ENCODE measurements at places on chromosomes 3 and 15.

DNA sequence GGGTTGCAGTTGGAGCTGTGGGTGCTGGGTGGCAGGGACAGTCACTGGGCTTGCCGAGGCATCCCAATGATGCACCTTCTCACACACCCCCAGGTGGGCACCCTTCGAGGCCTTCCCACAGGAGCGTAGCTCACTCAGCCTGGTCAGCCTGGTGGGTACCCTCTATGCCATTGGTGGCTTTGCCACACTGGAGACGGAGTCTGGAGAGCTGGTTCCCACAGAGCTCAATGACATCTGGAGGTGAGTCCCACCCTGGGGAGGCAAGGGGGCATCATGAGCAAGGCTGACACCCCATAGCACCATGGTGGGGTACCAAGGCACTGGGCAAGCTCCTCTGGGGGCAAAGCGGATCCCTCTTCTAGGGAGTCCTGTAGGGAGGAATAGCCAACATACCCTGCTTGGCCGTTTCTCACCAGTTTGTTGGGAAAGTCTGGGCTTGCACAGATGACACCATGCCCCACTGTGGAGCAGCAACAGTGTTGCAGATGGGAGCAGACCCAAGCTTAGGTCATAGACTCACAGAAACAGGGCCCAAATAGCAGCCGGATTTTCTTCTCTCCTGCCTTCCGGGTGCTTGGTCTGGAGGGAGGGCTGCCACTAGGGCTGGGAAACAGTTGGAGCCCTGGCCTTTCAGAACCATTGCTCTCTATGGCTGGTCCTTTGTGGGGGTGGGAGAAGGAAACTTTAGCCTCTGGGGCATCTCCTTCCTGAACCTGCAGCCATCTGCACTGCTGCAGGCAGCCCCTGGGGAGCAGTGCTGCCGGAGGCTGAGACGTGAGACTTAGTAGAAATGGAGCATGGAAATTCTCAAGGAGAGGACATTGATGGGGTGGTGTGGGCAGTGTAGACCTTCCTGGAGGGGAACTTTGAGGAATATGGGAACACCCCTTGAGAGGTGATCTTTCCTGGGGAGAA, 5.7 kb downstream of the KLHL40 start:
- DNase-seq: no peak

DNA sequence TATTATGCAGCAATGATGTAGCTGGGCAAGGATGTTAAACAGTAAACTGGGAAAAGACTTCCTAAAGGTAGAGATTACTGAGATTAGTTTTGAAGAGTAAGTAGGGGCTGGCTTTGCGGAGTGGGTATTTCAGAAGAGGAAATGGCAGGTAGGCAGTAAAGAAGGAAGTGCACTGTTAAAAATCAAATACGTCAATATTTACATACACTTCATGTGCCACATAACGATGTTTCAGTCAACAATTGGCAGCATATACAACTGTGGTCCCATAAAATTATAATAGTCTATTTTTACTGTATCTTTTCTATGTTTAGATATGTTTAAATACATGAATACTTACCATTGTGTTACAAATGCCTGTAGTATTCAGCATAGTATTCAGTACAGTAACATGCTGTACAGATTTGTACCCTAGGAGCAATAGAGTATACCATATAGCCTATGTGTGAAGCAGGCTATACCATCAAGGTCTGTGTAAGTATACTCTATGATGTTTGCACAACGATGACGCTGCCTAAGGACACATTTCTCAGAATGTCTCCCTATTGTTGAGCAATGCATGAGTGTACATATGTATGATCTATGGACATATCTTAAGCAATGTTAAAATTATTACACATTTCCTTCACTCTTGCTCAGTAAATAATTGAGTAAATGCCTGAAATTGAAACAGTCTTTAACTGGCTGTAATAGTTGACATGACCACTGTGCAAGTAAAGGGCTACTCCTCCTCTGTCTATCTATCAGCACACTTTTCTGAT, 196.7 kb downstream of the ISL2 start:
- DNase-seq: no peak

GRCh38 chr3:127679534-127680145, 6.9 kb downstream of the ABTB1 start:
- DNase-seq: no peak

DNA sequence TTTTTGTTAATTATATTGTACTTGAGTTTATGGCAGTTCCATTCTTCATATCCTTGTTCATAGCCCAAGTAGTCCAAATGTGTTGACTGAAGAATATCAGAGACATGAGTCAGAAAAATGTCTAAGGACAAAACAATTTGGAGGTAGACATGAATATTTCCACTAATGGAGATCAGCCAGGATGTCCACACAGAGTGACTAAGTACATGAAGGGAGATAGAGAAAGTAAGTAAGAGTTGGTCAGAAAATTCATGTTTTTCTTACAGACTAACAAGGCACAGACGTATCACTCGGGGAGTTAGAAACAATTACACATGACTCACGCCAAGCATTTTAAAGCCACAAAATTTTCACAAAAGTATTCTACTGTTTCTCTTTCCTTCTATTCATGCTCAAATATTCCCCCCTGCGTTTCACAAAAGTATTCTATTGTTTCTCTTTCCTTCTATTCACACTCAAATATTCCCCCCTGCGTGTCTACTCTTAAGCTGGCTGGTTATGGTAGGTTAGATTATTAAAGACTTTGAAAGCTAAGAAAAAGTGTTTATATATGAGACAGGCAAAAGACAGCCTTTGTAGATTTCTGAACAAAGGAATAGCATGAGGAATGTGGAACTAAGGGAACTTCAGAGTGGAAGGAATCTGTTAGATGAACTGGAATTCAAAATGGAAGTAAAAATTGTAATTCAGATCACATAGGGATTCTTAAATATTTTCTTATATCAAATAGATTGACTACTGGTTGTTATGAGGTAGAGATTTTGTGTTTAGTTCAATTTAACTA, 648.7 kb upstream of the CCDC54 start:
- DNase-seq: no peak

- DNase-seq: no peak
Measured at GRCh38 chr15:68158046-68158628, 47.0 kb downstream of the CALML4 start.

DNA sequence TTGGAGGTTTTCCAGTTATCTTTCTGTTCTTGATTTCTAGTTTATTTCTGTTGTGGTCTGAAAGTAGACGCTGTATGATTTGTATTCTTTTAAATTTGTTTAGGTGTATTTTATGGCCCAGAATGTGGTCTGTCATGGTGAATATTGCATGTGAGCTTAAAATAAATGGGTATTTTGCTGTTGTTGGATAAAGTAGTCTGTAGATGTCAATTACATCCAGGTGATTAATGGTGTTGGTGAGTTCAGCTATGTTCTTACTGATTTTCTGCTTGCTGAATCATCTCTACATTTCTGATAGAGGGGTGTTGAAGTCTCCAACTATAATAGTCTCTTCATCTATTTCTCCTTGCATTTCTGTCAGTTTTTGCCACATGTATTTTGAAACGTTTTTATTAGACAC, 383.3 kb upstream of the SGO1 start:
- no peak for DNase-seq

GRCh38 chr3:189143321-189143720, 28.4 kb upstream of the TPRG1 start:
- no peak for DNase-seq

- DNase-seq: no peak
Measured at GRCh38 chr3:32078864-32079263, 27.6 kb upstream of the GPD1L start.

- DNase-seq: no peak
Measured at GRCh38 chr3:183917776-183918175, 33.1 kb upstream of the PARL start.

DNA sequence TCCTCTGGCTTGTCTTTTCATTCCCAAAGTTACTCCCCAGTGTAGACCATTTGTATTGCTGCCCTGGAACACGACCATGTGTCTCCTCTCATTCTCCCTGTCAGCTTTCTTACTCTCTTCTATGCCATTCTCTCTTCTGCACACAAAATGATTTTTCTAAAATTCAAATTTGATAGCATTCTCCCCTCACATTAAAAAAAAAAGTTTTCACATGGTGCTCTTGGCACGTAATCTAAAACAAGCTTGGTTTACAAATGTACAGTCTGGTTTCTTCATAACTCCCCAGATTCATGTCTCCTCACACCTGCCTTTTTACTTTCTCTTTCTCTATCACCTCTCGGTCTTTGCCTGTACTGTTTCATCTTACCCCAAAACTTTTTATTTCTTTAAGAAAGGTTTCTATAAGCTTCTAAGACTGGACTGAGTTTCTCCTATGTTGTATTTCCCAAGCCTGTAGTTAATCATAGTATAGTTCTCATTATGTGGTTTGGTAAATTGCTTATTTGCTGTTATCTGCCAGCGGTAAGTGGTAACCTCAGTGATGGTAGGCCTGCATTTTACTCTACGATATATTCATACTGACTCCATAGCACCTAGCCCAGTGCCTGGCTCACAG, 31.2 kb downstream of the BCHE start:
- no peak for DNase-seq

GRCh38 chr15:26804063-26804804, 31.4 kb upstream of the GABRB3 start:
- DNase-seq: no peak

GRCh38 chr15:68550498-68551295, 28.1 kb upstream of the CORO2B start:
- DNase-seq: peak; percentile 63

DNA sequence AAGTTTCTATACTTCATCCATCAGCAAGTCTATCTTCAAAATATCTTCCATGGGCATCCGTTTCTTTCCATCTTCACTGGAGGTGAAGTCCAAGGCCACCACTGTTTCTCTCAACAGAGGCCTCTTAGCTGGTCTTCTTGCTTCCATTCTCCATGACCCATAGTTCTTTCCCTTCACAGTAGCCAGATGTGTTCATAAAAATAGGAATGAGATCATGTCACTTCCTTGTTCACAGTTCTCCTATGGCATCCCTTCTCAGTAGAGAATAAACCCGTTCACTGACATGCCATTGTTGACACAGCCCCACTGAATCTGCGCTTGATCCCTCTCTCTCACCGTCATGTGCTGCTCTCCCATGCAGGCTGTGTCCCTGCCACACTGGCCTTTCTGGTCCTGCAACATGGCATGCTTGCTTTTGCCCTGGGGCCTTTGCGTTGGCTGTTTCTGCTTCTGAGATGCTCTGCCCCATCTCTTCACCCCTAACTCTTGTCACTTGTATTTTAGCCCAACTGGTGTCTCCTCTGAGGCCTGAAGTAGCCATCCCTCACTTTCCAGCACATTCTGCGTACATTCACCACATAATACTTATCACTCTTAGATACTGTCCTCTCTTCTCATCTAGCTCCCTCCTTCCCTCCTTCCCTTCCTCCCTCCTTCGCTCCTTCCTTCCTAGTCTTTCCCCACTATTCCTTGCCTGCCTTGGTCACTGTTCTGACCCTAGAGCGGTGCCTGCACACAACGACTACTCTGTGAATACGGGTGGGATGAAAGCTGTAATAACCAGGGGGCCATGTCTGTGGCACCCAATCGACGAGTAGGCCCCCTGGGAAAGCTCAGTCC, 42.0 kb downstream of the STARD5 start:
- DNase-seq: no peak

- no peak for DNase-seq
Measured at GRCh38 chr15:51349156-51349844, 7.8 kb downstream of the GLDN start.

- no peak for DNase-seq
Measured at GRCh38 chr3:170418422-170419398, at the start of gene CLDN11. Gene CLDN11 (plus strand): TSS chr3:170418868. CDS start chr3:170419067, 199 bp downstream.

DNA sequence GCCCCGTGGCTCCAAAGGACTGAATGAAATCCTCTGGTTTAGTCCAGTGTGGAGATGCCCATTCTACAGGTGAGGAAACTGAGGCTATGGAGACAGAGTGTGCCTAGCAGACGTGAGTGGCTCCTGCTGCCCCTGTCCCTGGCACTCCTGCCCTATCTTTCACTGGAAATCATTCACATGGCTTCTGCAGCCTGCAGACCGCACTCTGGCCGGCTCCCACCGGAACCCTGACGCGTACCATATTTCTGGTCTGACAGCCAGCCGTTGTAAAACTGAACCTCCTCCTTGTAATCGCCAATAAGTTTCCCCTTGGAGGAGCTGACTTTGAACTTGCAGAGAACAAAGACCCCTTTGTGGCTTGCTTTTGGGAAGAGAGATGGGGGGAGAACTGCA, 136.5 kb downstream of the CHSY1 start:
- no peak for DNase-seq

DNA sequence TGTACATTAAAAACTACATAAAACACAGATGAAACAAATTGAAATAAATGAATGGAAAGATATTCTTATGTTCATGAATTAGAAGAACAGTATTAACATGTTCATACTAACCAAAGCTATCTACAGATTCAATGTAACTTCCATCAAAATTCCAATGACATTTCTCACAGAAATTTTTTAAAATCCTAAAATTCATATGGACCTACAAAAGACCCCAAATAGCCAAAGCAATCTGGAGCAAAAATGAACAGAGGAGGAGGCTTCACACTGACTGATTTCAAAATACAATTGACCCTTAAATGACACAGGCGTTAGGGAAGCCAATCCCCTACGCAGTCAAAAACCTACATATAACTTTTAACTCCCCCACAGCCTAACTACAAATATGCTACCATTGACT, 39.4 kb downstream of the KPNA1 start:
- no peak for DNase-seq

- no peak for DNase-seq
Measured at GRCh38 chr3:111919370-111920065, 59.3 kb upstream of the ABHD10 start.

DNA sequence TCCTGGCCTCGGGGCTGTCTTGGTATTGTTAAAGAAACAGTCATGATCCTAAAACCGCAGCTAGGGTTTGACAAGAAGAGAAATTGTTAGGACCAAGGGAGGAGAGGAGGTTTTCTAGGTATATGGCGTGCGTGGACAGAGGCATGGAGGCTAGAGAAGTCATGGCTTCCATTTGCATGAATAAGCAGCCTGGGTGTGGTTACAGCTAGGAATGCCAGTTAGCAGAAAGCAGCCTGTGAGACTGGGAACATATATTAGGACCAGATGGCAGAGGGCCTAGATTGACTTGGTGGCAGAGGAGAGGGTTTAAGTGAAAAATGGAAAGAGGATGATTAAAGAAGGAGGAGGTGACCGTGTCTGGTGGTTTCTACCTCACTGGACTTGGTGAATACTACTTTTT, 573.6 kb upstream of the ARRDC4 start:
- DNase-seq: no peak

- no peak for DNase-seq
Measured at GRCh38 chr3:101193957-101194356, 126.4 kb downstream of the IMPG2 start.

DNA sequence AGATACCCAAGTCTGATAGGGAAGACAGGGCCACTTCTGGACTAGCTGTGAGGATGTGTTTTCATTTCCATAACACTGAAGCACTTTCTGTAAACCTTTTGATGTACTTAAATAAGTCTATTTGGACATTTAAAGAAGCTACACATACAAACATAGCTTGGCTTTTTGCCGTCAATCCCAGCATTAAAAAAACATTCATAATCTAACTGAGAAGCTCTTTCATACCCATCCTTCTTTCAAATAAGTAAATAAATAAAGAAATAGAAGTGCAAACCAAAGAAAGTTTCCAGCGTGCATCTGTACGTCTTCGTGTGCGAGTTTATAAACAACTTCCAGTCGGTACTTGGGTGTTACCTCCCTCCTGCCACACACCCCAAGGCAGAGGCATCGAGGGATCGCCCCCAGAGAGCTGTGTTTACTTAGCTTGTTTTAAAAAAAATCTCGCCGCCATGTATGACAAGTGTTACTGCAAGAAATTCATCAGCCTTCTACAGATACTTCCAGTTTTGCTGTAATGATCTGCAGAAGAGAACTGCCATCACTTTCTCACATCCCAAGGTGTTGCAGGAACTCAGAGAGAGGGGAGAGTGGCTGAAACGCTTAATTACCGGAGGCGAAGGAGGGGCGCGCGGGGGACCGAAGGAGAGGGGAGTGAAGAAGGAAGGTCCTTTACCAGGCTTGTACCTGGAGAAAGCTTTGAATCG, 9.0 kb upstream of the MEIS2 start:
- no peak for DNase-seq
